ENCODE measurements at places on chromosomes 4 and X. TPM values are rescaled to one million over a fixed set of nuclear protein-coding genes. Genes with fewer than 3 reads are reported as not detected.

- DNase-seq: no peak
- no peaks in the 10 kb centered on the region for H3K36me3 ChIP-seq
- H3K27ac ChIP-seq: no peak overlapping the region
- no peaks in the 10 kb centered on the region for H3K4me1 ChIP-seq
- no peaks in the 10 kb centered on the region for H3K27me3 ChIP-seq
Measured at GRCh38 chr4:144565527-144566195, 80.3 kb upstream of the HHIP start.

DNA sequence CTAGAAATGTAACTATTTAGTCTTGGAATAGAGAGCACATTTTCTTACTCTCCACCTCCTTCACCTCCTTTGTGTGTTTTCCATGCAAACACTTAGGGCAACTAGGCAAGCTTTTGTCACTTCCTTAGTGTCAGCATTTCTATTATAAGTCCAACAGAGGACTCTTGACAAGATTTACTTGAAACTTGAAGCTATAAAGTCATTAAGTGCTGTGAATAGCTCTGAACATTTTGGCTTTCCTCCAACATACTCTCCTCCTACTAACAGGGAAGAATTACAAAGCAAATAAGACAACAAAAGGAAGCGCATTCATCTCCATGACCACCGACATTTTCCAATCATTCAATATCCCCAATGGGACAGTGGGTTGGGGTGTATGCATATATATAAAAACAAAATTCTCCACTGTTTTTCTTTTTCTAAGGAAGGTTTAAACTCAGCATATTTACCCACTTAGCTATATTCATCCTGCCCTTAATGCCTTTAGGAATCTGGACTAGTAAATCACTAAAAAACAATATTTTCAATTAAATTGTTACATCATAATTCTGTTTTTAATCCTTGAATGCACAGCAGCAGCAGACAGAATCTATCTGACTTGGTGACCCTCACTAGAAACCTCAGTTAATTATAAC lies 264.6 kb downstream of the SNCA start:
- no peaks in the 10 kb centered on the region for H3K36me3 ChIP-seq
- no peak overlapping the region for H3K4me3 ChIP-seq
- no peaks in the 10 kb centered on the region for H3K27me3 ChIP-seq
- no peak overlapping the region for H3K27ac ChIP-seq
- DNase-seq: no peak

DNA sequence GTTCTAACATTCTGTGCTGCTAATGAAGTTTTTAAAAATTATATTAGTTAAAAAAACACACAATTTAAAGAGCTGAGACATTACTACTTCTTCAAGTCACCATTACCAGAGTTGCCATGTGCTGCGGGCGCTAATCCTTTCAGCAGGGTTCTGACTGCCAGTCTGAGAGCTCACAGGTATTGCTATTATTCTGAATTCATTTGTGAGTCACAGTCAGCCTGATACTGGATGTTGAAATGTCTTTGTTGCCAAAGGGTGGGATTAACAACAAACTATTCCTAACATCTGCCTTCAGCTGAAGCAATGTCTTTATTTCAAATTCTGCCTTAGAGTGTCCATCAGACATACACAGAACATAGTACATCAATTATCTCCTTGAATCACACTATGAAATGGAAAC lies 197.1 kb upstream of the FGF13 start:
- no peak overlapping the region for H3K27ac ChIP-seq
- H3K4me1 ChIP-seq: no peaks in the 10 kb centered on the region
- no peak for DNase-seq
- no peaks in the 10 kb centered on the region for H3K27me3 ChIP-seq
- H3K4me3 ChIP-seq: no peak overlapping the region

DNA sequence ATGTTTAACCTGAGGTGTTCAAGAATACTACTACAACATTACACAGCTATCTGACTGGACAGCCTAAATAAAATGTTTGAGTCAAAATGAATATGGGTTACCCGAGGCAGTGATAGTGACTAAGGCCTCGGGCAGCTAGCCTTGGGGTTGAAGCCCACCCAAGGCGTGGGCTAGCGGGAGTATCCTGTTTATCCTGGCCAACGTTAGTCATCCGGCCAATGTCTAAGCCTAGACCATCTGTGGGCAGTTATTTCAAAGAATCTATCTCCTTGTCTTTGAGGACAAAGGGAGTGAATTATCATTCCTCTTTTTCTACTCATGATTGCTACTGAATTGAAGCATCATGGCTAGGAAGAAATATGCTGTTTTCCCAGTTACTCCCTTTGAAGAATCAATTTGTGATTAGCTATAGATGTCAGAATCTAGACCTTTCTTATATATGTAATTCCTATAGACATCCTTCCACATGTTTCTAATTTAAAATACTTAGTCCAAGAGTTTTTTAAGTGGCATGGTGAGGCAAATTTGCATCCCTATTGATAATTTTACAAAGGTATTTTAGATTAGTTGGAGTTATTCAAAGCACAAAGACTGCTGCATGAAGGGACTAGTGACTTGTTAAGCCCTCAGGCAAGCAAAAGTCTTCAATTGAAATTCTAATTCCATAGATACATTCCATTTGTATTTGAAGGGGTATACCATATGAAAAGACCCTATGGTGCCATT lies 6.0 kb upstream of the PDGFC start:
- H3K27ac ChIP-seq: no peak overlapping the region
- no peak overlapping the region for H3K4me3 ChIP-seq
- H3K27me3 ChIP-seq: no peaks in the 10 kb centered on the region
- H3K36me3 ChIP-seq: no peaks in the 10 kb centered on the region
- H3K4me1 ChIP-seq: peaks cover under 1% of the 10 kb centered on the region

DNA sequence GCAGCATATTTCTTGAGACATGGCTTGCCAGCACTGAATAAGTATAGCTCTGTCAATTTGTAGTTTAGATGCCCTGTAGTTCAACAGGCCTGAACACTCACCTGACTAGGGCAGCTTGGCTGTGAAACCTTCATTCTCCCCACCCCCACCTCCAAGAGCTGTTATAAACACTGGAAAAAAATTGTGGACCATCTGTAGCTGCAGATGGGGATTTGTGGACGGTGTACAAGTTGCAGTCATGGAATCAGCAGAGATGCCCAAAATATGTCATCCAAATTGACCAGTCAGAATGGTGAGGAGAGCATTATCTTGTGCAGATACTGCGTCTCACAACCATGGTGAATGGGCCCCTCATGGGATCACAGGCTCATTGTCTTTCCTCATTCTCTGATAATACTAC lies 76.2 kb upstream of the PAQR3 start:
- DNase-seq: no peak
- H3K27ac ChIP-seq: no peak overlapping the region
- H3K4me3 ChIP-seq: no peak overlapping the region
- H3K36me3 ChIP-seq: no peaks in the 10 kb centered on the region

GRCh38 chr4:150999086-150999485 lies 16.0 kb downstream of the LRBA start:
- no peaks in the 10 kb centered on the region for H3K4me1 ChIP-seq
- no peak overlapping the region for H3K4me3 ChIP-seq
- no peak for DNase-seq
- no peaks in the 10 kb centered on the region for H3K36me3 ChIP-seq
- no peaks in the 10 kb centered on the region for H3K27me3 ChIP-seq

- no peak for DNase-seq
- no peaks in the 10 kb centered on the region for H3K36me3 ChIP-seq
- 0 out of 2 replicates have a peak, but pooled peaks cover 2% of the 10 kb centered on the region for H3K4me1 ChIP-seq
- H3K27ac ChIP-seq: no peak overlapping the region
- H3K4me3 ChIP-seq: no peak overlapping the region
- no peaks in the 10 kb centered on the region for H3K27me3 ChIP-seq
Measured at GRCh38 chr4:145907390-145907789, 31.2 kb downstream of the ZNF827 start.

DNA sequence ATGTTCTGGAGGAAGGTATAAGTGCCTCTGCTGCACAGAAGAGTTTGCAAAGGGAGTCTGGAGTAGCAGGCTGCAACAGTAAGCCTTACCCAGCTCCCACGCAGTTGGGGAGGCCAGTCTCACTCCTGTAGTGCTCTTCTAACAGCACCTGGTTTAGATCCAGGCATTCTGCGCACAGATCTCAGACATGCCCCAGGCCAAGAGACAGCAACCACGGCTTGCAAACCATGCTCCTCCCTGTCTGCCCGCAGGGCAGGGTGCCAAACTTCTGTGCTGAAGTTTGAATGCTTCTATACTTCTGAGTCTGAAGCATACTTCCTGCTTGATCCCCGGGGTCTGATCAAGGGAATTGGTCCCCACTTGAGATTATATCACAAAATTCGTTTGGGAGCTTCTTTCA lies 106.3 kb downstream of the LINC00632 start:
- H3K36me3 ChIP-seq: no peaks in the 10 kb centered on the region
- no peak for DNase-seq
- no peaks in the 10 kb centered on the region for H3K4me1 ChIP-seq
- H3K27ac ChIP-seq: no peak overlapping the region

- H3K4me1 ChIP-seq: no peaks in the 10 kb centered on the region
- no peaks in the 10 kb centered on the region for H3K27me3 ChIP-seq
- no peak overlapping the region for H3K27ac ChIP-seq
- no peaks in the 10 kb centered on the region for H3K36me3 ChIP-seq
- no peak overlapping the region for H3K4me3 ChIP-seq
Measured at GRCh38 chr4:76515975-76516843, 81.2 kb downstream of the SHROOM3 start.

- DNase-seq: no peak
- H3K27ac ChIP-seq: no peak overlapping the region
- no peak overlapping the region for H3K4me3 ChIP-seq
Measured at GRCh38 chr4:179989975-179990374, 2253.2 kb upstream of the TENM3 start.

GRCh38 chrX:41250867-41251266 lies 83.1 kb upstream of the DDX3X start:
- no peaks in the 10 kb centered on the region for H3K27me3 ChIP-seq
- no peaks in the 10 kb centered on the region for H3K4me1 ChIP-seq

DNA sequence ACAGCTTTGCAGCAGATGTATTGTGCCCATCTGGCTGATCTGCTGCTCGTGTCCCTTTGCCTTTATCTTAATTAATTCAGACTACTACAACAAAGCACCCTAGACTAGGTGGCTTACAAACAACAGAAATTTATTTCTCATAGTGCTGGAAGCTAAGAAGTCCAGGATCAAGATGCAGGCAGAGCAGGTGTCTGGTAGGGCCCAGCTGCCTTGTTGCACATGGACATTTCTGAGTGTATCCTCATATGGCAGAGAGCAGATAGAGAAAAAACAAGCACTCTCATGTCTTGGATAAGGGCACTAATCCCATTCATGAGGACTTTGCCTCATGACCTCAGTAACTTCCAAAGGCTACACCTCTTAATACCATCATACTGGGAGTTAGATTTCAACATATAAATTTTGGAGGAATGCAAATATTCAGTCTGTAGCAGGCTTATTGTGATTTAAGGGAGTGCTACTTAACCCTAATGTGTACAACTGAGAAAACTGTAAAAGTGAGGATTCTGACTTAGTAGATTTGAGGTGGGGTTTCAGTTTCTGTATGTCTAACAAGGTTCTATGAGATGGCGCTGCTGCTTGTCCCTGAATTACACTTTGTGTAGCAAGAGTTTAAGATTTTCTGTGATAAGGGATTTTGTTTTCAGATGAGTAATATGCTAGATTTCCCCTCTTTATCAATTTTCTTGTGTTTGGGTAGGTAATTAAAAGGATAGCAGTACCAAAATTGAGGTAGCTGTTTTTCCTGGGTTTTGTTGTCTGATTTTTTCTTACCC lies 473.2 kb upstream of the TECRL start:
- DNase-seq: no peak
- no peaks in the 10 kb centered on the region for H3K27me3 ChIP-seq
- H3K36me3 ChIP-seq: no peaks in the 10 kb centered on the region
- no peaks in the 10 kb centered on the region for H3K4me1 ChIP-seq
- H3K27ac ChIP-seq: no peak overlapping the region

DNA sequence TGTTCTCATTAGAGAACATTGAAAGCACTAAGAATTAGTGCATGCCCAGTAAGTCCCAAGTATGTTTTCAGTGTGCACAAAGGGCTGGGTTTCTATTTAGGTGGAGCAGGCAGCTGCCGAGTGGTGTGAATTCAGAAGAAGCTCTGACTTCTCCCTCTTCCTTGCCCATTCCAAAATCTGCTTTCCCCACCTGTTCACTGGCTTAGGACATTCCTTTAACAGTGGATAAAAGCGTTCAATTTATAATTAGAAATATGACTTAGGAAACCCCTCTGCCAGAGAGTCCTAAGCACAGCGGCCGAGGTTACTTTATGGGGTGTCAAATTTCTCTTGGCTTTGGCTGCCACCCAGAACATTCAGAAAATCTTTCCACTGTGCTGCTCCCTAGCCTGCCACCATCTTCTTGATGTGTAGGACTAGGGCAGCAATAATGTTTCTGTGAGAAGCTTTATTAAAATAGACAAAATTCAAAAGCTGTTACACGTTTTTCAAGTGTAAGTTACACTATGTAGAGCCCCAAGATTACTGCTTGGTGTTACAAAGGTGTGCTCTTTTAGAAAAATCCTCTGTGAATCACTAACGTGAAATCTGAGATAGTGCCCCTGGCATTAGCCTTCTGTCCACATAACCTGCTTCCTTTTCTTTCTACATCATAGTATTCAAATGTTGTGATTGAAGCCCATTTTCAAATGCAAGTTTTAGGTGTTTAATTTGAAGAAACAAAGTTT lies 191.6 kb upstream of the ANKRD50 start:
- H3K27me3 ChIP-seq: no peaks in the 10 kb centered on the region
- DNase-seq: no peak
- 0 out of 2 replicates have a peak, but pooled peaks cover 3% of the 10 kb centered on the region for H3K4me1 ChIP-seq

GRCh38 chr4:57614257-57614932 lies 504.2 kb upstream of the IGFBP7 start:
- no peaks in the 10 kb centered on the region for H3K4me1 ChIP-seq
- H3K36me3 ChIP-seq: no peaks in the 10 kb centered on the region
- H3K27ac ChIP-seq: no peak overlapping the region
- no peak overlapping the region for H3K4me3 ChIP-seq

GRCh38 chrX:148620023-148620422 lies 119.6 kb downstream of the AFF2 start:
- no peaks in the 10 kb centered on the region for H3K4me1 ChIP-seq
- no peak overlapping the region for H3K4me3 ChIP-seq
- no peaks in the 10 kb centered on the region for H3K36me3 ChIP-seq
- no peak for DNase-seq
- H3K27me3 ChIP-seq: no peaks in the 10 kb centered on the region

- no peak for DNase-seq
- no peaks in the 10 kb centered on the region for H3K27me3 ChIP-seq
- H3K27ac ChIP-seq: no peak overlapping the region
- no peaks in the 10 kb centered on the region for H3K4me1 ChIP-seq
Measured at GRCh38 chrX:18647621-18648020, 24.3 kb downstream of the RS1 start.

Gene JAKMIP1
- total RNA-seq: not detected

All from Panc1 (cell line).